Mesenteric fat pad (tissue), 1 donor: ENCODE measurements at places on chromosomes 3 and 15. TPM values are rescaled to one million over a fixed set of nuclear protein-coding genes. Genes with fewer than 3 reads are reported as not detected.

DNA sequence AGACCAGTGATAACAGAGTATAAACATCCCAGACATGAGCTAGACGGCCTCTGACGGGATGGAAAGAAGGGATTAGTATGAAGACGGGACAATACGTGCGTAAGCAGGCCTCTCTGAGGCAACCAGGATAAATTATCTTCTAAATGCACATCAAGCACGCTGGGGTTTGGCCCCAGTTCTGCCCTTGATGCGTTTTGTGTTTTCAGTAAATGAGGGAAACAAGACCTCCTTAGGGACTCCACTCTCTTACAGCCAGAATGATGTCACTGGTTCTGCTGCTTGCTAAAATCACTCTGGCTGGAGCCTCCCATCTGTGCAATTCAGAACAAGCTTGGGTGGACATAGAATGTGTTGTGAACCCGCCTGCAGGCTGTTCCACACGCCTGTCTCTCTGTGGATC is 156.0 kb upstream of the MCTP2 start:
- no peak for DNase-seq

- DNase-seq: no peak
Measured at GRCh38 chr3:193342551-193342950, 36.0 kb downstream of the ATP13A5 start.

DNA sequence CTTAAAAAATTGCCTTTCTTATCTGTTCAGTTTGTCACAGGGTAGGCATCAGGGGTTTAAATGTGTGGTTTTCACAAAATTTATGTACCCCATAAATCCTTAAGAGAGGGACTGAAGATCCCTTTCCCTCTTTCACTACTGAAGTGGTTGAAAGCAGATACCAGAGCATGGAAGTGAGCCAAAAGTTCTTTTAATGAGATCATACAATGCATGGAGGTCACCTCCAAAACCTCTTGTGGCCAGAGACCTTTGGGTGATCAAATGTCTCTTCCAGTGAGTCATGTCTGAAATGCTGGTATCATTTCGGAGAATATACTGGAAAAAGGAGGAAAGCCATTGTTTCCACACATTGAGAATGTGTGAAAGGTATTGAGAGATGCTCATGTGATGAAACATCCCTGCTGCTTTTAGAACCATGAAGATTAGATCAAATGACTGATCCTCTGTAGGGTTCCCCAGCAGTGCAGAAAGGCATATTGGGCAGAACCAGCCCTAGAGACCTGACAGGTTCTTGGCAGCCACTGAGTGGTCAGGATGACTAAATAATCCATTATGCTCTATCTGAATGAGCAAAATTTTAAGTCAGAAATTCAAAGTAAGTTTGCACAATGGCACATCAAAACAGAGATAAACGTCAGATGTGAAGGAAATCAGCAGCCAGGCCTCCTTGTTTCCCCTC is 165.8 kb upstream of the SLC2A2 start:
- DNase-seq: no peak

DNA sequence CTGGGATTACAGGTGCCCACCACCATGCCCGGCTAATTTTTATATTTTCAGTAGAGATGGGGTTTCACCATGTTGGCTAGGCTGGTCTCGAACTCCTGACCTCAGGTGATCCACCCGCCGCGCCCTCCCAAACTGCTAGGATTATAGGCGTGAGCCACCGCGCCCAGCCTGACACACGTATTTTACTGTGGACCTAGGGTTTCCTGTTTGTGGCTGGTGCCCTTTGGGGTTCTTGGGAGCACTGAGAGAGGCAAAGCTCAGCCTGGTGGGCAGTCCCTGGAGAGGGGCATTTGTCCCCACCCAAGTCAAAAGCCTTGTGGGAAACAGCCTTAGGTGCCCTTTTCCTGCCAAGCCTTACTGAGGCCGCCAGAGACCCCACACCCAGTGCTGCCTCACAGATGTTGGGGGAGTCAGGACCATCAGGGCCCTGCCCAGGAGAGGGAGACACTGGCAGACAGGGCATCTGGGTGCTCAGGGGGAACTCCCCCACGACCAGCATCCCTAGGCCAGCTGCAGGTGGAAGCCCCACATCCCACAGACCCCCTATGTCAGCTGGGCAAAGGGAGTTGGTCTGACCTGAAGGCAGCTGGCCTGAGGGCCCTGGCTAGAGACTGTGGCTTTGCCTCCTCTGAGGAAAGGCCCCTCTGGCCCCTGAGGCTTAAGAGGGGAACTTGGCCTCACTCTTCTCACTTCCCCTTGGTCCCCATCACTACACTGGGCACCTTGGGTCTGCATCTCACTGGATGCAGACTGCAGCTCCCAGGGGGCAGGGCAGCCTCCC is 35.1 kb downstream of the DNAH1 start:
- DNase-seq: no peak

DNA sequence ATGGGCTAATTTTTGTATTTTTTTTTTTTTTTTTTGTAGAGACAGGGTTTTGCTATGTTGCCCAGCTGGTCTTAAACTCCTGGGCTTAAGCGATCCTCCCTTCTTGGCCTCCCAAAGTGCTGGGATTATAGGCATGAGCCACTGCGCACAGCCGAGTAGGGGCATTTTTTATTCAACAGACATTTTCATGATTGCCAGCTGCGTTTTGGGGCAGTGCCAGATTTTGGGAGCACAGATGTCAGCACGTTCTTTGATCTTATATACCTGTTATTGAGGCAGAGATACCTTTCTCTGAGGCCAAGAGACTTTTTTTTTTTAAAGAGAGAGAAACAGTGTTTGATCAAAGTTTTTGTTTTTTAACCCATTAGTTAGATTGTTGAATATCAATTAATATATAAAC is 16.8 kb downstream of the NEO1 start:
- no peak for DNase-seq

The CHRNA3 gene
- total RNA-seq: not detected

- DNase-seq: no peak
Measured at GRCh38 chr3:52398670-52399081, 46.2 kb downstream of the SEMA3G start.

DNA sequence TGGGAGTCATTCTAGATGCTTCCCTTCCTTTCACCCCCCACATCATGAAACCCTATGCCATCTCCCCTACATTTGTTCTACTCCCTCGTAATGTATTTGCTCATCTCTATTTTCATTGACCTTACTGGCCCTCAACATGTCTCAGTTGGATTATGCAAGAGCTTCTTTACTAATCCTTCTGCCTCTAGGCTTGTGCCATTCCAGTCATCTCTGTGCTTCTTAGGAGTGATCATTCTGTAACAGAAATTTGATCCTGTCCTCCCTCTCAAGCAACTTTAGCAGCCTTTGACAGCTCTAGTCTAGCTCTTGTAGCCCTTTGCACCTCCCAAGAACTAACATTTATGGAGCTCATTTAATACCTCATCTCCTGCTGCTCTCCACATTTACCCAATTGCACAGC is 64.7 kb downstream of the ISL2 start:
- DNase-seq: no peak

GRCh38 chr3:189588475-189589178 is 42.6 kb upstream of the TP63 start:
- DNase-seq: no peak

DNA sequence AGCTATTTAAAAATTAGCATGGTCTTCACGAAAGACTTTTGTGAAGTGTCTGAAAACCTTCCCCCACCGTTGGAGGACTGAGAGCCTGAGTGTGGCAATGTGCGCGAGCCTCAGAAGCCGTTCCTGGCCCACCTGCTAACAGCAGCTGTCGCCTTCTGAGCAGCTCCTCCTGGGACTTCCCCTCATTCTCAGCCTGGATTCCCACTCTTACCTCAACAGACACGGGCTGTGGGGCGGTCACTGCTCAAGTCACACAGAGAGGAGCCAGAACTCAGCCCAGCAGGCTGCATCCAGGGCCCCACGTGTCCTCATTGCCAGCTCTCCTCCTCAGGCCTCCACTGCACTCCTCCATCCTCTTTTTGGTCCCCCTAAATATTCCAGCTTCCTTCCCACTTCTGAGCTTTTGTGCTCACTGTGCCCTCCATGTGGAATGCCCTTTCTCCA is 7.8 kb downstream of the DNASE1L3 start:
- no peak for DNase-seq

GRCh38 chr3:133171831-133172230 is 133.6 kb downstream of the TMEM108 start:
- DNase-seq: no peak

- peak; percentile 85 for DNase-seq
Measured at GRCh38 chr3:138944929-138945708, 1.8 kb downstream of the FOXL2 start.

The HACD3 gene
- 27.9 TPM for total RNA-seq

DNA sequence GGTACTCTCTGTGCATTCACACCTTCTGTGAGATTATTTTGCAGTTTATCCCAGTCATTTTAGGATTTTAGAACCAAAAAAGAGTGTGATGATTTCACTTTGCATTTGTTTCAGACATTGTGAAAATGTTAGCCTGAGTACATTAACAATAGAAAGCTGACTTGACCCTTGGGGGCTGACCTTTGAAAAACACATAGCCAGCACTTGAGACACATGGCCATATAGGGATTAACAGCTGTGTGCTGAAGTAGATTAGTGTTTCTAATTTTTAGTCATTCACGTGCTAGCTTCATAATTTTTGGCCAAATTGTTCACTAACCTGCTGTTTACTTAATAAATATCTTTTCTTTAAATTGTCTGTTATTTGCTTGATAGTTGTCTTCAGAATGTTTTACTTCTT is 3.5 kb downstream of the FEM1B start:
- no peak for DNase-seq

- no peak for DNase-seq
Measured at GRCh38 chr3:58074116-58074715, 66.0 kb downstream of the FLNB start.

GRCh38 chr3:88059380-88060170 is 520 bp downstream of the ZNF654 start:
- DNase-seq: no peak

- no peak for DNase-seq
Measured at GRCh38 chr15:78995921-78996893, 51.4 kb upstream of the CTSH start.

The PLA2G4E gene
- total RNA-seq: not detected

GRCh38 chr3:110767838-110768237 is 303.8 kb upstream of the NECTIN3 start:
- no peak for DNase-seq

DNA sequence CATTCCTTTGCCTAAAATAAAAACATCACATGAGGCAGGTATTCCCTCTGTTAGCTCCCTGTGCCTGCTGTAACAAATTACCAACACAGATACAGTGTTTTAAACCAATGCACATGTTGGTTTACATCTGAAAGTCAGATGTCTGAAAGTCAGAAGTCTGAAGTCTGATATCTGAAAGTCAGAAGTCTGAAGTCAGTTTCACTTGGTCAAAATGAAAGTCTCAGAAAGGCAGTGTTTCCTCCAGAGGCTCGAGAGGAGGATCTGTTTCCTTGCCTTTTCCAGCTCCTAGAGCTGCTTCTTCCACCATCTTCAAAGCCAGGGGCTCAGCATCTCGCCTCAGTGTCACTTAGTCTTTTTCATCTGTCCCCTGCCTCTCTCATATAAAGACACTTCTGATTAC is 22.0 kb downstream of the SST start:
- no peak for DNase-seq

The TMEM108 gene
- total RNA-seq: 1.5 TPM

- DNase-seq: peak; percentile 82
Measured at GRCh38 chr15:66876731-66877476, 174.9 kb downstream of the SMAD6 start.

The CPNE9 gene
- total RNA-seq: not detected

- no peak for DNase-seq
Measured at GRCh38 chr3:23275061-23275460, 71.9 kb downstream of the UBE2E2 start.

DNA sequence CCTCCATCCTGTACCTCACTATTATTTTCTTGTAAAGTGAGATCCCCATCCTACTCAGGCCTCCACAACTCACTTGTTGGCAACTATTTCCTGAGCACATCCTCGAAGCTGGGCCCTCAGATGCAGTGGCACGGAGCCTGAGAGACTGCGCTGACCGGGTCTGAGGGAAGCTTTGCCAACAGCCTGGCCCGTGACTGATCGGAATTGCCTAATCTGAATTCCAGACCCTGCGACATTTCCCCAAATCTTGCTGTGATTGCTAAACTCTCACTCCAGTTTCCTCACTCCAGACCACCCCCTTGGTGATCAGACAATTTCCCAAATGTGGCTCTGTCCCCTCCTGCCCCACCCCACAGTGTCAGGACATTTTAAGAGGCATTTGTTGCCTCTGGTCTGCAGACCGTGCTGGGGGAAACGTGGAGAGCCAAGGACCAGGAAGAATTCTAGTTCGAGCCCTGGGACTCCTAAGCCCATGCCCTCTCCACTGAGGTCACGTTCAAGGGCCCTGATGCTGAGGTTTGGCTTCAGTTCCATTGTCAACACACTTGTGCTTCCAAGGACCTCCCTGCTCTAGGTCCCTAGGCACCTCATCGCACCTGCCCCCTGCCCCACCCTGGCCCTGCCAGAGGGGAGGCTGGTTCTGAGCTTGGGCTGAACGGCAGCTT is 22.8 kb downstream of the KLHL25 start:
- no peak for DNase-seq

GRCh38 chr15:89812847-89813320 is 1.8 kb downstream of the ANPEP start:
- peak; percentile 76 for DNase-seq

The COPB2 gene
- 111 TPM for total RNA-seq

The TGM4 gene
- total RNA-seq: not detected

The SPSB4 gene
- 1.1 TPM for total RNA-seq

GRCh38 chr3:197300361-197300760 is 1.9 kb upstream of the DLG1 start:
- no peak for DNase-seq

The IL16 gene
- 21.8 TPM for total RNA-seq

- no peak for DNase-seq
Measured at GRCh38 chr15:92928225-92928750, 28.2 kb downstream of the CHD2 start.

The PPM1L gene
- total RNA-seq: 12.7 TPM

DNA sequence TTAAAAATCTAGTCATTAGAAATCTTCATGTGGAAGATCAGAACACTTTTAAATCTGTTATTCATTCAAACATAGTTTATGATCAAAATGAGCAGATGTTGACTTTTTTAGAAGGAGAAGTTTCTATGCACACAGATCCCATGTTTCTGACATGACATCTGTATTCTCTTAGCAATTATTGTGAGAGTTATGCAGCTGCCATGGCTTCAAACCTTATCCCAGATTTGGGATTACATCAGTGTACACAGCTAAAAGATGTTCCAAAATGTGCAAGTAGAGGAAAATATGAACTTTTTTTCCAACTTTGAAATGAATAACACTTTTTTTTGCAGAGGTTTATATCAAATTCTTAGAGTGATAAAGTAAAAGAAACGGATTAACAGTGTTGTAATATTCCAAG is 1166.9 kb downstream of the ZPLD1 start:
- DNase-seq: no peak

DNA sequence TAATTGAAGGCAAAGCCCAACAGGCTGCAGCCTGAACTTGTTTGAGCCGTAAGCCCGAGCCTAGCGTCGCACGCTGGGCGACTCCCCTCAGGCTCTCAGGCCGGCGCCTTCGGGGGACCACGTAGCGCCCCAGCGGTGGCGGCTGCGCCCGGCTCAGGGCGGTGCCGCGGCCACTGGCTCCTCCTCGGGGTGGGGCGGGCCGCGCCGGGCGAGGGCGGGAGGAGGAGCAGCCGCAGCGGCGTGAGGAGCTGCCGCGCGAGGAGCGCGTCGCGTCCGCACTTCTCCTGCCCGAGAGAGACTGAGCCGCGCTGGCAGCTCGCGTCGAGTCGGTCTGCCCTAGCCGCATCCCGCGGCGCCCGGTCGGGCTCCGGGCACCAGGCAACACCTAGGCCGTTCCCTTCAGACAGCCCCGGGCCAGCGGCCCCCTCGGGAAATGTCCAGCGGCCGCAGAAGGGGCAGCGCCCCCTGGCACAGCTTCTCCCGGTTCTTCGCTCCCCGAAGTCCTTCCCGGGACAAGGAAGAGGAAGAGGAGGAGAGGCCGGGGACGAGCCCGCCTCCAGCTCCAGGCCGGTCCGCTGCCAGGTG is at the start of gene CRYBG3:
Gene CRYBG3 (plus strand): TSS at position 238 of the 585 bp plus-strand sequence. CDS start 196 bp downstream, at position 434.
- peak; percentile 95 for DNase-seq
